ENCODE measurements at places on chromosomes 3 and 15.

DNA sequence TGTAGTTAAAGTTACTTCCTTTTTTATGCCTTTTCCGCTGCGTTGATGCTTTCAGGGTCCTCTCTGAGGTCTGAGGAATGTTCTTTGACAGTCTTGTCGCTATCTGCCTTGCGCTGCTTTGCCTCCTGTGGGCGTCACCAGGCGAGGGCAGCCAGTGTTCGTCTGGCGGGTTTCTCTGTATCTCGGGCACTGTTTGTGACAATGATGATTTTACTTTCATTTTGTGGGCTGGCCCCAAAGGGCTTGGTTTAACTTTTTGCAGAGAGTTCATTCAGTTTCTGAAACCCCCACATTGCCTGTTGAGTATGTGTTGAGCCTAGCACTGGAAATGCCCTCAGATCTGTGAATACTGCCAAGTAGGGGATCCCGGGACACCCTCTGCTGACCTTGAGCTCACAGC is 24.6 kb upstream of the SACM1L start:
- no peak for DNase-seq

- DNase-seq: peak; percentile 53
Observed at GRCh38 chr3:9976721-9977709, 9.6 kb downstream of the EMC3 start.

- DNase-seq: no peak
Observed at GRCh38 chr15:100141311-100142001, 200.3 kb downstream of the ADAMTS17 start.

GRCh38 chr3:106824856-106825255 is 552.4 kb upstream of the CCDC54 start:
- peak; percentile 36 for DNase-seq

- no peak for DNase-seq
Observed at GRCh38 chr15:35089551-35089950, 4.5 kb upstream of the NANOGP8 start.

DNA sequence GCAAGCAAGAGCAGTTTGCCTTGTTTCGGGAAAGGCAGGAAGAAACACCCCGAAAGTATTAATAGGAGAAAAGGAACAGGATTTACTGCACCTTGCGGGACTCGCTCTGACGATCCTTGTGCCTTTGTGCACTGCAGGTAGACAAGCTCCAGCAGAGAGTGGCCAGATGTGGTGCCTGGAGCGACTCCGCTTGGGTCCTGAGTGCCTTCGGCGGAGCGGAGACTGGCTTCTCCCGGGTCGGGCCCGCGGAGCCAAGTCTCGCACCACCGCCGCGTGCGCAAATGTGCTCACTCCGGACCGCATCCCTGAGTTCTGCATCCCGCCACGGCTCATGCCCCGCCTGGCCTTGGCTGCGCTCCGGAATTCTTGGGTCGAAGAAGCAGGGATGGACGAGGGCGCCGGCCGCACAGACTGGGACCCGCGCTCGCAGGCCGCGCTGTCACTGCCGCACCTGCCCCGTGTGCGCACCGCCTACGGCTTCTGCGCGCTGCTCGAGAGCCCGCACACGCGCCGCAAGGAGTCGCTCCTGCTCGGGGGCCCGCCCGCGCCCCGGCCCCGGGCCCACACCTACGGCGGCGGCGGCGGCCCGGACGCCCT is 769 bp downstream of the C2CD4A start:
- DNase-seq: no peak

- DNase-seq: no peak
Observed at GRCh38 chr15:37586976-37587375, 347.5 kb upstream of the TMCO5A start.

DNA sequence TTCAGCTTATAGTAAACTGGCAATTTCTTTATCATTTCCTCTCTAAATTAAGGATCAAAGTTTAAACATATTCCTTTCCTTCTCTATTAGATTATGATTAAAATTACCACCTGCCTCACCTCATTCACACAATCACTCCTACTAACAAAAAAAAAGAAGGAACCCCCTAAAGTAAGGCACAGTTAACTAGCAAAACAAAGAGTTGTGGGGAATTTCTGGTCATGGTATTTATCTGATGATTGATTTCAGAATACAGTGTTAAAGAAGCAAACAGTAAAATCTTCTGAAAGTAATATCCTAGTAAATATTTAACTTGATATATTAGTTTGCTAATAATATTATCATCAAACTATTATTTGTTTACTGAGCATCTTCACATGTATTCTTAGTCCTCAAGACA is 8.8 kb downstream of the GBE1 start:
- no peak for DNase-seq

- no peak for DNase-seq
Observed at GRCh38 chr3:17964108-17964507, 221.7 kb upstream of the TBC1D5 start.

- DNase-seq: no peak
Observed at GRCh38 chr3:150169330-150169940, 198.7 kb upstream of the PFN2 start.

DNA sequence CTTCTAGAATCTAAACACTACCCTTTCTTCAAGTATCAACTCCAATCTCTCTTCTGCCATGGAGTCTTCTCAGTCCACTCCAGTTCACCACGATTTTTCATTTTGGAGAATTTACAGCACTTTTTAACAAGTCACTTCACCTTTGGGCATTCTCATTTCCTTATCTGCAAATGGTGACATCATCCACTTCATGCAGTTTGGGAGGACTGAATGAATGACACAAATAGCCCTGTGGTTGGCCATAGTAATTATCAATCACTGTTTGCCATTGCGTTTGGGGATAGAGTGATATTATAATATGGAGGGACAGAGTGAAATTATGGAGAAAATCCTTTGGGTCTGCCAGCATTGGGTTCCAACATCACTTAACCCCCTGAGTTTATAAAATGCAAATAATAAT is 38.0 kb upstream of the TM4SF1 start:
- DNase-seq: no peak

GRCh38 chr3:188594139-188594538 is 440.2 kb downstream of the LPP start:
- DNase-seq: peak; percentile 48

DNA sequence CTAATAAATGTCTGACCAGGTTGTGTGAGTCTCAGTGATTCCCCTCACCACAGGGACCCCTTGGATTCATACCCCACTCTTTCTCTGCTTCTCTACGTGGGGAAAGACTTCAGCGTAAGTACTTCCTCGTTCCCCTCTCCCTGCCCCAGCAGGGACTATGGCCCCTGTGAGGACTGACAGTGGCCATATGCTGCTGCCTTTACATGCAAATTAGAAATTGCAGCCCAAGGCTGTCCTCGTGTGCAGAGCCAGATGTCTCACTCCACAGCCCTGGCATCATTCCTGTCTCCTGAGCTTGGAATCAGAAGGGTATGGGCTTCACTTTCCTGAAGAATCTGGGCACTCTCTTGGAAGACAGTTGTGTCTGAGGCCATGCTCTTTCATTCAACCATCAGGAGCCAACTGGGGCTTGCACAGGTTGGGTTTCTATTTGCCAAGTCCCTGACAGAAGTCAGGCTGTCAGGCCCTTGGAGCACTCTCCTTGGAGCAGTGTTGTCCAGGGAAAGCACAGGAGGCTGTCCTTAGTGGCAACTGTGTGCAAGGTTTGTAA is 30.5 kb upstream of the IQCF2 start:
- DNase-seq: no peak

DNA sequence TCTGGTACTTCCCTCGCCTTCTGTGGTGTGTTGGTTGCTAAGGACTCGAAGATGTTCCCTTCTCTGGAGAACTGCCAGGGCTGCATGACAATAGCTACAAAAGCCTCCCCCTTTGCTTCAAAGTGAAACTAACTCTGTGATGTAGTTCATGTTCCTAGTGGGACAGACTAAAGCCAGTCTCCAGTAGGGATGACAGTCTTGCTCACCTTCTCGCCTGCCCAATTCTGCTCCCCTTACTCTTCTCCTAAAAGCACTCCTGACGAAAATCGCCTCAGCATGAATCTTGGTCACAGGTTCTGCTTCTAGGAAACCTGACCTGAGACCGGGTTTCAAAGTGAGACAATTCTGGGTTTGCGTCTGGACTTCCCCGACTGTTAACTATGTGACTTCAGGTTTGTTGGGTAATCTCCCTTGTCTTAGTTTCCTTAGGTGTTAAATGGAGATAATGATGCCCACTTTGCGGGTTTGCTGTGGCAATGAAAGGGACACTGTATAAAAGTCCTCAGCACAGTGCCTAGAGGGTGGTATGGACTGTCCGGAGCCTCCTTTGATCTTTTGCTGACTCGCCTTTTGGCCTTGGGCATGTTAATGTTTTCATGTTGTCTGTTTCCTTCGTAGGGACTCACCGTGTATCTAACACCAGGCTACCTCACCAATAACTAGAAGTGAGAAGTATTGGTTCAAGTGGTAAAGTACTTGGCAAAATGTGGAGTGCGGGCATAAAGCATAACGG is 24.9 kb upstream of the THRB start:
- DNase-seq: no peak

DNA sequence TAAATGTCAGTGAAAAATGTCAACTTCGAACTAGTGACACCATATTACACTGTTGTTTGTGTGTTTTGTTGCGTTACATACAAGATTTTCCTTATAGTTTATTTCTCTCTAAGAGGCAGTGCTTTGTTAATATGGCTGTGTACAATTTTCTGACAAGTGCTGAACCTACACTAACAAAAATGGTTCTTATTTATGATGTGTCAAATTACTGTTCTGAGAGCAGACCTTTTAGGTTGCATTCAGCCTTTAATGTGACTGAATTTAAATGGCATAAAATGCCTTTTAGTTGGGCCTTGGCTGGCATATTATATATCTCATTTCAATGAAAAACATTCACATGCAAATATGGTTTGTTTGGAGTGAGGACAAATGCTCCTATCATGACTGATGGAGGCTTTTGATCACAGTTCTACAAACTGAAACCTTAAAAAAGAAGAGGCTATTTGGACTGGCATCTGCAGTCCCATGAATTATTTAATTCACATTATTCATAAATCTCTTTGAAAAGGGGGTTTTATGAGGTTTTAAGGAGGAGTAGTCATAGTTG is 750.6 kb downstream of the CADM2 start:
- no peak for DNase-seq

- DNase-seq: no peak
Observed at GRCh38 chr3:9903238-9903624, 583 bp downstream of the IL17RE start.

- no peak for DNase-seq
Observed at GRCh38 chr3:135564696-135565095, 400.8 kb upstream of the PPP2R3A start.

GRCh38 chr15:90266061-90266431 is 574 bp downstream of the NGRN start:
- DNase-seq: peak; percentile 38

DNA sequence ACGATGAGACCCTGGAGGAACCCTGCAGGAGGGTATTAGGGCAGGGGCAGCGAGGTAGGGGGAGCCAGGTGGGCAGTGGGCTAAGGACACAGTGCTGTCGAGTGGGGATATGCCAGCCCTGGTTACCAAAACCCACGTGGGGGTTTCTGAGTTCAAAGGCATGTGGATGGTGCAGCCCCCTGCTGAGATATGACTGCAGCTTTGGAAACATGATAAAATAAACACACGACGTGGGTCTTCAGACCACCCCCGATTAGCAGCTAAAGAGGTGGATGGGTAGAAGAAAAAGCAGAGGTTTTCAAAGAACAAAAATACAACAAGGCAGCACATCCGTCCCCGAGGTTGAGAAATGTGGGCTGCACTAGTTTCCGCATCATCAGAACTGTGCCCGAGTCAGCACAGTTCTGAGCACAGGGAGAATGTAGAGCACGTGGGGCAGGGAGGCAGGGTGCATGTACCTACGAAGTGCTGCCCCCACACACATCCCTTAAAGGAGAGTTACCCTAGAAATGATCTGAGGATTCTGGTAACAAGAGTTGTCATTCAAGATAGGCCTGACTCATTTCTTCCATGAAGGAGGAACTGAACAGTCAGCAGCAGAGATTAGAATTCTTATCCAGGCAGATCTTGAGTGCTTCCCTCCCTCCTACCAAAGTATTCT is 121.3 kb downstream of the RPLP1 start:
- peak; percentile 84 for DNase-seq

DNA sequence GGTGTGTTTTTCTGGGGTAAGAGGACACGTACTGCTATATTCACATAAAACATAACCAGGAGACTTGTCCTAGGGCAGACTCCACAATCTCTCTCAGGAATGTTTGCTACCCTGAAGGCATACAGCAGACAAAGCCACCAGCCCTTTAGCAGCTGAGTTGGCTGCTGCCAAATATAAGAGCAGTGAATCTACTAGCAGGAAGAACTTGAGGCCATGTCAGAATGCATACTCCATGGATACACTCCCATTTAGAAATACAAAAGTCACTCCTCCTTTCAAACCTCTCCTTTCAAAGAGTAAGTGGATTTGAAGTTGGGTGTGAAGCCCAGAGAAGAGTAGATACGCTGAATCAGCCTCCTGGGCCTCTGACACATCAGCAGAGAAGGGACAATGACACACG is 94.1 kb downstream of the CADPS start:
- DNase-seq: no peak

DNA sequence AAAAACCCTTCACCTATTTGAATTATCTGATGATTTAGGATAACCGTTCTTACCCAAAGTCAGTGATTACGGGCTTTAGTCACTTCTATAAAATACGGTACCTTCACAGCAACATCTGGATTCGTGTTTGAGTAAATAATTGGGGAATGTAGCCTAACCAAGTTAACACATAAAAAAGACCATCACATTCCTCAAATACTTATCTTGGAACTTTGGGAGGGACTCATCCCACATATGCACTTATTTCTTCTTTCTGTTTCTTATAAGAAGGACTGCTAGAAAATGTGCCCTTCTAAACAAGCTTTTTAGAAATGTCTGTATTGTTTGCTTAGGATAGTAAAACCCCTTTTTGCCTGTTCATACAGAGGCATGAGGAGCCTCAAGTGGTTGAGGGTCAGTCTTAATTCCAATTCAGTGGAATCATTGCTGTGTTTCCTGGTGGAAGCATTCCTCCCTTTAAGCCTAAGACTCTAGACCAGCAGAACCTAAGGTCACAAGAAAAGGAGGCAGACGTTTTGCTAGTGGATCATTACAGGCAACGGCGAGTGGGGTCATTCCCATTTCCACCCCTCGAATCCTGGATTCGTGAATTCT is 67.5 kb downstream of the TMEM44 start:
- no peak for DNase-seq

DNA sequence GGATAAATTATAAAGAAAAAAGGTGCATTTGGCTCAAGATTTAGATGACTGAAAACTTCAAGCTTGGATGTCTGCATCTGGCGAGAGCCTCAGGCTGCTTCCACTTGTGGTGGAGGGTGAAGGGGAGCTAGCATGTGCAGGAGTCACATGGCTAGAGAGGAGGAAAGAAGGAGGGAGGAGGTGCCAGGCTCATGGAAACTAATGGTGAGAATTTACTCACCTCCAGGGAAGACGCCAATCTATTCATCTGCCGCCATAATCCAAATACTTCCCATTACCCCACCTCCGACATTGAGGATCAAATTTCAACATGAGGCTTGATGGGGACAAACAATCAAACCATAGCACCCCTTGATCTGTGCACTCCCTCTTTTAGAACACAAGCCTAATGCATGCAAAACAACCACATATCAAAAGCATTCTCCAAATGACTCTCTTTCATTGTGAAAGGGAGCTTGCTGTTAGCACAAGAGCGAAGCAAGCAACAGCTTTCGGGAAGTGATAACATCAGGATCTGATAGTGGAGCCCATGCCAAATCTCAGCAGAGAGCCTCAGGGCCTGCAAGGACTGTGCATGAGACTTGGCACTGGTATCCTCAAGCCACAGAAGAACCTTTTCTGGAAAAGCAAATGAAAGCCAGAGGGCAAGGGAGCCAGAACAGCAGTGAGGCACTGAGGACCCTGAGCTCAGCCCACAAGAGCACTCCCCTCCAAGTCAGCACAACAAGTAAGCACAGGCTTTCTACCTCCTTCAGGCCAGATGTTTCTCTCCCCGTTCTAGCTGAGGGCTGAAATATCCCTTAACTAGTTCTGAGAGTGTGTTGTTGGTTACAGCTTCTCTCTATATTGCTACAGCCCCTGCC is 50.2 kb upstream of the THBS1 start:
- DNase-seq: no peak
